Stimulated activated CD8-positive, alpha-beta memory T cell treated with anti-CD3 and anti-CD28 coated beads, Interleukin-4, amount 100 ng/mL, for 48 hours (primary cell): ENCODE measurements at places on chromosomes 6 and 20.

DNA sequence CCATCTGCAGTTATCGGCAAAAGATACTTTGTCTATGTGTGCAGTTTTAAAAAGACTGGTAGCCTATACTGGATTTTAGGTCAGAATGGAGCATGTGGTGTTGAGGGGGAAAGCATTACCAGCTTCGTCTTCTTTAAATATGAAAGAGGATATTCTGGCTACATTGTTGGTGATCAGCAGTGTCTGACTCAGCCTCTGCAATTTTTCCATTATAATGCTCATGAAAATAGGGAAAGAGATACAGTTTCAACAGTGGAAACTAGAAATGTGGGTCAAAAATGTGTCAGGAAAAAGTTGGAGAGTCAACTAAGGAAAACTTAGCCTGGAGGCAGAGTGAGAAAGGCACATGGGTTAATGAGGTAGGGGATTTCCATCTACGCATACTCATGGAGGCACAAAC, 45.2 kb downstream of the HDGFL1 start:
- no peak for DNase-seq

GRCh38 chr20:39756369-39756768, 794.2 kb downstream of the DHX35 start:
- no peak for DNase-seq

GRCh38 chr6:132194529-132194928, 206.7 kb downstream of the MOXD1 start:
- DNase-seq, result no peak

GRCh38 chr6:106227612-106228507, 97.7 kb downstream of the ATG5 start:
- no peak for DNase-seq

- no peak for DNase-seq
These were observed 72.9 kb upstream of the SCP2D1 start for GRCh38 chr20:18740726-18741125.

DNA sequence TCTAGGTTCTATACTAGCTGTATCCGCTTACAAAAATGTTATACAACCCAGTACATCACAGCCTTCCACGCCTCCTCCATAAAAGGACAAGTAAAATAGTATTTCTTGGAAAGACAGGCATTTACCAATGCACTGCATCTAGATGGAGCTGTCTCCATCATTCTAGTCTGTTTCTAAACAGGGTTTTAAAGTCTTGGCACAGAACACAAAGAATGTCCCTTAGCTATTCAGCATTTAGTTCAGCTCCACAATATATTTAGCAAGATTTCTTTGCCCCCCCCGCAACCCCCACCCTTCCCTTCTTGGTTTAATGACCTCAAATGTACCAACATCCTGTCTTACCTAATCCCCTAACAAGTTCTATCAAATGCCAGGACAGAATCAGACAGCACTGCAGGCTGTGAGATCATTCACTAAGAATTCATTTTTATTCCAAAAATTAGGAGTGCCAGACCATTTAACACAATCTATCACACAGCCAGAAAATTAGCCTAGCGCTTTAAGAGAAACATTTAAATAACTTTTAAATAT, 198.6 kb downstream of the BACH2 start:
- DNase-seq, result no peak

GRCh38 chr20:41956338-41957074, 338.3 kb upstream of the CHD6 start:
- no peak for DNase-seq

DNA sequence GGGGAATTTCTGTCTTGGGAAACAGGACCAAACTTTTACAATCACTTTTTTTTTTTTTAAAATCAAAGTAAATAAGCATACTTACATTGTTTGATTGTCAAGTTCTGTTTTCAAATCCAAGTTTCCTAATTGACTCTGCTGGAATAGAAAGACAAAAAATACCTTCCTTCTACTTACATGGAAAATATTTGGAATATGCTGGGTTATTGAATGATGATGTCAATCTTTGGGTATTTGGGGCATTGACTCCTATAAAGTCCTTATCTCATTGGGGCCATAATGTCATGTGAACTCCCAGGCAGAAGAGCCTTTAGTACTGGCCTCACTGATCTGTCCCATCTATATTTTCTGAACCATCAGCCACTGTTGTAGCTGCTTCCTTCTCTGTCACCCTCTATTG, 122.6 kb upstream of the NOX3 start:
- DNase-seq, result no peak

GRCh38 chr6:74780831-74781230, 425.0 kb downstream of the COL12A1 start:
- DNase-seq, result no peak

DNA sequence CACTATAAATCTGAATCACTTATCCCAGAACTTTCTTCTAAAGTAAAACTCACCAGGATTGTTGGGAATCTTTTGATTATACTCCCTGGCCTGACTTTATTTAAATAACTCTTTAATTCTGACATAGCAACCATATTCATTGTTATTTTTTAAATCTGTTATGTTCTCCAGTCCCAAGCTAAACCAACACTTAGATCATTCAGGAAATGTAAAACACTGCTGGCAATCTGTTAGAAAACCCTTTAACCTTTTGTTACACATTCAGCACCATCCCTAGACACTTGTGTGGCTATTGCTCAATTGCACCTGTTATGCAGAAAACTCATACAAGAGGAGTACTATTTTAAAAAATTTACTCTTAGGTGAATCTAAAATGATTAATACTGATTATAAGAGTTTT, 101.8 kb upstream of the NHSL1 start:
- DNase-seq, result no peak

- no peak for DNase-seq
These were observed 95.0 kb upstream of the SIRPA start for GRCh38 chr20:1800180-1800579.
